ENCODE measurements at places on chromosomes 6 and 20. TPM values are rescaled to one million over a fixed set of nuclear protein-coding genes. Genes with fewer than 3 reads are reported as not detected.

- peaks cover 19% of the 10 kb centered on the region for H3K4me1 ChIP-seq
- H3K36me3 ChIP-seq, result peaks cover 19% of the 10 kb centered on the region
- peak overlapping the region; percentile 85 for H3K27ac ChIP-seq
- DNase-seq, result no peak
- peaks cover 3% of the 10 kb centered on the region for H3K27me3 ChIP-seq
- peak overlapping the region; percentile 31 for H3K4me3 ChIP-seq
Observed at GRCh38 chr20:8912731-8913130, 156.2 kb upstream of the PLCB4 start.

The TRMT11 gene
- total RNA-seq, result 27.7 TPM

DNA sequence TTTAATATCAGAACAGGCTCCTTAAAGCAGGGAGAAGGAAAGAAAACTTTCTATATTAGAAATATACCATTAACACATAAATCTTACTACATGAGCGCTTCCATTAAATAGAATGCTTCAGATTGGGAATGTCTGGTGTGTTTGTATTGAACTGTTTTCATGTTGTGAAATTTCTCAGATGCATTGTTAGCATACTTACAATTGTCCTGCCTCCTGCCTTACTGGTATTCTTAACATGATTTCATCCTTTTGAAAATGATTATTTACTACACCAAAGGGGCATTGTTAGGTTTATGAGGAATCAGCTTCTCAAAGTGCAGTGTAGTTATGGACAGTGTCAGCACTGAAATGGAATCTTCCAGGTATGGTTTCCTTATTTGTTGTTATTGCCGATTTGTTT lies 145.6 kb downstream of the MTFR2 start:
- DNase-seq, result no peak
- peaks cover 21% of the 10 kb centered on the region for H3K4me1 ChIP-seq
- no peaks in the 10 kb centered on the region for H3K36me3 ChIP-seq

DNA sequence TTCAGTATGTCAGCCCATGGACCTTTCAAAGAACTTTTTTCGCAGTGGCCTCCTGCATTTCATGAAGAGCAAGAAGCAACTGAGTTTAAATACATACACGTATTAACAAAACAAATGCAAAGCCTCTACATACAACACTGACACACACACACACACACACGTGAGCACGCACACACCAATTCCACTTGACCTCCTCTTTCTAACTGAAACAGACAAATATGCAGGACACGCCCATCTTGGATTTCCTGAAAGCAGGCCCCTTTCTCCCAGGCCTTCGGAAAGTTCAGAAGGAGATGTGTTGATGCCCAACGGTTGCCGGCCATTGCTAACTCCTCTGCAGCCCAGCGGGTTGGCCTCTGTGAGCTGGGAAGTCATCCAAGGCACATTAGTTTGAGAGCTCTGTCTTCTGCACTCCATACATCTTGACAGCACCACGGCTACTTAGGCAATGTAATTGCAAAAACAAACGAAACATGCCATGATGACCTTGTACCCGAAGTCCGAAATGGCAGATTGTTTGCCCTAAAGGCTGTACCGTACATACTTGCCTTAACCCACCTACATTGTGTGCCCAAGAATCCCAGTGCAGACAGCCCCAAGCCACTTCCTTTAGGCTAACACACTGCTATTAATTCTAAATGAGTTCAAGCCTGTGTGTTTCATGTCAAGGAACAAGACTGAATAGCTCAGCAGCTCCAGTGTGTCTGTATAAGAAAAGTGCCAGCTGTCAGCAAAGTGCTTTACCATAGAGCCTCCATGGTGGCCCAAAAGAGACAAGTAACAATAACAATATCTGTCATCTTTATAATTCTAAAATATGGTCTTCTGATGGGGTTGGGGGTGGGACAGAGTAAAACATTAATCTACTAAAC lies 138.8 kb upstream of the RNF217 start:
- H3K27ac ChIP-seq, result no peak overlapping the region
- H3K27me3 ChIP-seq, result no peaks in the 10 kb centered on the region
- no peaks in the 10 kb centered on the region for H3K36me3 ChIP-seq
- H3K4me1 ChIP-seq, result no peaks in the 10 kb centered on the region

The DNMT3B gene
- total RNA-seq, result 29.0 TPM
